Smooth muscle cell of the brain vasculature (primary cell): ENCODE measurements at places on chromosomes 4 and X.

DNA sequence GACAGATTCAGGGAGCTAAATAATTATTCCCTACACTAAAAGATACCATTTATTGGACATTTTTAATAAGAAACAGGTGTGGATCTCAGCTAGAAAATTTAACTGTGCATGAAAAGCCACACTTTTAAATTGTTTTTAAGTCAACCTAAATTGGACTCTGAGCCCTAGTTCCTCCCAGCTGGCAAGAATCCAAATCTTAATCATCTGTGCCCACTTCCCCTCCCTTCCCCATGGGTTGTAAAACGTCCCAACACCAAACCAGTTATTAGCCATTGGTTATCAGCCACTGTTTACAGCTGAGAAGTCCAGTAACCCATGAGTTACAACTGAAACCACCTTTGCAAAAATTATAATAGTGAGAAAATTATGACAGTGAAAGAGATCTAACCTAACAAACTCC, 125.6 kb upstream of the S100G start:
- no peak for DNase-seq

- DNase-seq, result no peak
Measured at GRCh38 chr4:16537926-16538325, 311.7 kb upstream of the TAPT1 start.

DNA sequence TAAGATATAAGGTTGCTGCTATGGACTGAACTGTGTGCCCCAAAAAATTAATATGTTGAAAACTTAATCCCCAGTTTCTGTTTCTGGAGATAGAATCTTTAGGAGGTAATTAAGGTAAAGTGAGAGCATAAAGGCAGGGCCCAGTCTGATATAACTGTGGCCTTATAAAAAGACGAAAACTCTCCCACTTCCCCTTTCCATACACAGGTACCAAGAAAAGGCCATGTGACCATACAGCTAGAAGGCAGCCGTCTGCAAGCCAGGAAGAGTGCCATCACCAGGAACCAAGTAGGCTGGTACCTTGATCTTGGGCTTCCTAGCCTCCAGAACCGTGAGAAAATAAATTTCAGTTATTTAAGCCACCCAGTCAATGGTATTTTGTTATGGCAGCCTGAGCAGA, 550.3 kb downstream of the SMARCA1 start:
- no peak for DNase-seq

DNA sequence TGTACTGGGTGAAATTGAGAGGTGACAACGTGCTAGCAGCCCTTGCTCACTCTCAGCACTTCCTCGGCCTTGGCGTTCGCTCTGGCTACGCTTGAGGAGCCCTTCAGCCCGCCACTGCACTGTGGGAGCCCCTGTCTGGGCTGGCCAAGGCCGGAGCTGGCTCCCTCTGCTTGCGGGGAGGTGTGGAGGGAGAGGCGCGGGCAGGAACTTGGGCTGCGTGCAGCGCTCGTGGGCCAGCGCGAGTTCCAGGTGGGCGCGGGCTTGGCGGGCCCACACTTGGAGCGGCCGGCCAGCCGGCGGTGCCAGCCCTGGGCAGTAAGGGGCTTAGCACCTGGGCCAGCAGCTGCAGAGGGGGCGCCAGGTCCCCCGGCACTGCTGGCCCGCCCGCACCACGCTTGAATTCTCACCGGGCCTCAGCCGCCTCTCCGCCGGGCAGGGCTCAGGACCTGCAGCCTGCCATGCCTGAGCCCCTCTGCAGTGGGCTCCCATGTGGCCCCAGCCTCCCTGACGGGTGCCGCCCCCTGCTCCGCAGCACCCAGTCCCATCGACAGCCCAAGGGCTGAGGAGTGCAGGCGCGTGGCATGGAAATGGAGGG, 249.5 kb upstream of the ETNPPL start:
- no peak for DNase-seq

DNA sequence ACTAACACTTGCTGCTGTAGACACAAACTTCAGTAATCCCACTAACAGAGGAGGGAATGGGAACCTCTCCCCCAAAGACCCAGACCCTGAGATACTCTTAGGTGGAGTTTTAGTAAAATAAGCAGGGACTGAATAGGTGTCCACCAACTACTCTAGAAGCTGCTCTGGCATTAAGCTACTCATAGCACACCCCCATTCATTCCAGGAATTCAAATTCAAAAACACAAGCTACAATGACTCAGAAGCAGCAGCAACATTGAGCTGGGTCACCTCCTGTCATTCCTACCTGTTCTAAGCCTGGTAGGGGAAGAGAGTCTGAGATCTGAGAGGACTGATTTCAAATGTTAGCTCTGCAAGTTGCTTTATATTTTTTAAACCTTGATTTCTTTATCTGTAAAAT, 135.4 kb upstream of the FRMPD4 start:
- DNase-seq, result no peak

- DNase-seq, result no peak
Measured at GRCh38 chrX:118948270-118948669, 26.1 kb upstream of the LONRF3 start.

GRCh38 chr4:98959411-98959810, 30.5 kb upstream of the EIF4E start:
- no peak for DNase-seq

DNA sequence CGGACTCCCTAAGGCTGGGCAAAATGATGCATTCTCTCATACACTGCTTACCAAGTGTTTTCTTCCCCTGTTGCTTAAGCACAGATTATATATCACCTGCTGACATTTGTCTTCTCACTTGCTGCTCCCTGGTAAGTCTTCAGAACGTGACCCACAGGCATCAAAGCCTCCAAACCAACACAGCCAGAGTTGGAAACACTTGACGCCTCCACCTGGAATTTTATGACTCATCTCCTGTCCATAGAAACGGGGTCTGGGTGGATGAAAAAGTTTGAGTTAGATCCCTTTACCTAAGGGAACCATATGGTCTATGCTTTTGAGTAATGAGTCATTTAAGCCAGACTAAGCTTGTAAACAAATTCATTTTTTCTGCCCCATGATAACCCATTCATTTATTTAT, 251.6 kb downstream of the USP46 start:
- no peak for DNase-seq

DNA sequence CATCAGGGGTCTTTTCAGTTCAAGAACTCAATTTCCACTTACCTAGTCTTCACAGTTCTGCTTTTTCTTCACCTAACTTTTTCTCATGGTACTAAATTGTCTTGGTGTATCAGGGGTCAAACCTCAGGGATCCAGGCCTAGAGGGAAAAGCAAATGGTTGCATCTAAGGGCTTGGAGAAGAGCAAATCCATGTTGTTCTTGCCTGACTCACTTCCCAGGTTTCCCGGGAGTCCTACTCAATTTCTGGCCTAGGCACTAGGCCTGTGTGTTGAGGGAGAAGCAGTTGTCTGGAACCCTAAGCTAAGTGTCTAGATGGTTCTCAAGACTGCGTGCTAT, 191.9 kb upstream of the STK26 start:
- DNase-seq, result no peak

DNA sequence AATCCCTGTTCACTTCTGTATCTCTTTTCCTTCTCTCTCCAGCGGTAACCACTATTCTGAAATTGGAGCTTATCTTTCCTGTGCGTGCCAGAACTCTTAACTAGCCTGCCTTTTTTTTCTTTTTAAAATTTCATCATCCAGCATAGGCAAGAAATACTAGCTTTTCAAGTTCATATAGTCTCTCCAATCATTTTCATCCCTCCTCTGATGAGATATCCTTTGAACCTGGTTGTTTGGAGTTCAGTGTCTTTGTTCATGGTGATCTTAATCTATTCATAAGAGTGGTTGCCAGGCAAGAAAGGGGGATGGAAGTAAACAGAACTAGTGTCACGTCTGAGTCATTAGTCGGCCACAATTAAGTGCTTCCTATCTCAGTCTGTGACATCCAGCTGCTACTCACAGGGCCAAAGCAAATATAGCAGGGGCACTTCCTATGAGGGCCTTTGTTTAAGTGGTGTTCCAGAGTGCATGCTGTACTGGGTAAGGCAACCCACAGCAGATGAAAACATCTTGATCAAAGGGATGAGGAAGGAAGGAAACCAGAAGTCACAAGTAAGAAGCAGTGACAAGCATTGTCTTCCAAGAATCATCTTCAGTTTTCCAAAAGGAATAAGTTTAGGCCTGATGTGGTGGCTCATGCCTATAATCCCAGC, 56.4 kb upstream of the XIAP start:
- no peak for DNase-seq

GRCh38 chr4:88690355-88690754, 7.3 kb downstream of the NAP1L5 start:
- DNase-seq, result no peak

- no peak for DNase-seq
Measured at GRCh38 chr4:14348506-14348905, 653.8 kb upstream of the CPEB2 start.

- peak; percentile 15 for DNase-seq
Measured at GRCh38 chr4:89158884-89159503, 47.7 kb downstream of the TIGD2 start.

DNA sequence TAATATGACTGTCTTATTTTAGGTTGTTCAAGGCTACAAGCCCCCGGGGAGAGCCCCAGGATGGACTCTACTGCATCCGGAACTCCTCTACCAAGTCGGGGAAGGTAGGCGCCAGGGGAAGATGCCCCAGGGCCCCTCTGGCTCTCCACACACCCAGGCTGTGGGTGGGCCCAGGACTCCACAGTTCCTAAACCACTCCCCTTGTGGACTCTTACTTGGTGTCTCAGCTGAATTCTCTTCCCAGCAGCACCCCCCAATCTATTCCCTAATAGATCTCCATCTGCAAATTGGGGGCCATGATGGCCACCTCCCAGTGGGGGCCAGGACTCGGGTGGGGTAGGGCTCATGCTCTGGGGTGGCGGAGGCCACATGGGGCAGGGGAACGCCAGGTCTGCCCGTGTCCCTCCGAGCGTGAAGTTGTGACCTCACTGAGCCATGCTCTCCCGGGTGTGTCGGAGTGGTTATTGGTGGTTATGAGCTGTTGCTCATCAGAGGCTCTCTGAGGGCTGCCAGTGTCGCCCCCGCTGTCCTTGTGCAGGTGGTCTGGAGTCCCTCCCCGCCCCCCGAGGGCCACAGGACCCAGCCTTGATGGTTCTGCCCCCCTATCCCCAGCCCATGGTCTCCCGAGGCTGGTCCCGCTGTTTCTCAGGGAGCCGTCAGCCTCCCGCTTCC, 11.2 kb upstream of the ADD1 start:
- no peak for DNase-seq

GRCh38 chrX:35244796-35245508, 302.4 kb downstream of the FAM47B start:
- DNase-seq, result no peak

- DNase-seq, result no peak
Measured at GRCh38 chr4:122548886-122549630, 71.8 kb downstream of the IL21 start.

GRCh38 chrX:40109288-40110008, 11.7 kb upstream of the BCOR start:
- DNase-seq, result no peak

DNA sequence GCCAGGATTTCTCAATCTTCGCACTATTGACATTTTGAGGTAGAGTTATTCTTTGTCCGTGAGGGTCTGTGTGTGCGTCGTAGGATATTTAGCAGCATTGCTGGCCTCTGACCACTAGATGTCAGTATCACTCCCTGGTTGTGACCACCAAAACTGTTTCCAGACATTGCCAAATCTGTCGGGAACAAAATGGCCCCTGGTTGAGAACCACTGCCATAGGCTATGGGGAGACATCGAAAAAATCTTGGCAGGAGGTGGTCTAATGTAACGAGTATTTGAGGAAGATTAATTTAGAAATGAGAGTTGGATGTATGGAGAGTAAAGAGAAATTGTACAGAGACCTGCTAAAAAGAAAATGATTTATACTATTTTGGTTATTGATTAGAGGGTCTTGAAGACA, 108.4 kb downstream of the DOCK11 start:
- peak; percentile 21 for DNase-seq

DNA sequence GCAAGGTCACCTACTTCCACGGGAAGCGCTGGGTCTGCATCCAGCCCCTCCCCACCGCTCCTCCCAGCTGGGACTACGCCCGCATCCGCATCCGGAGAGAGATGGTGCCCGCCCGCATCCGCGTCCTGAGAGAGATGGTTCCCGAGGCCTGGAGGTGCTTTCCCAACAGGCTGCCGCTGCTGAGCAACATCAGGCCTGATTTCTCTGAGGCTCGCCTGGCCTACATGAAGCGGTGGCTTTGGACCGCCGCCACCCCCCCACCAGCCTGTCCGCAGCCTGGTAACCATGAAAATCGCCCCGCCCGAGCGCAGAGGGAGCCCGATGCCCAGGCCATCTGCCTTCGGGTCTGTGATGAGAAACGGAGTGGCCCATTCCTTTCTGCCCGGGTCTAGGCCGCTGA, 18.1 kb downstream of the CLTRN start:
- no peak for DNase-seq

DNA sequence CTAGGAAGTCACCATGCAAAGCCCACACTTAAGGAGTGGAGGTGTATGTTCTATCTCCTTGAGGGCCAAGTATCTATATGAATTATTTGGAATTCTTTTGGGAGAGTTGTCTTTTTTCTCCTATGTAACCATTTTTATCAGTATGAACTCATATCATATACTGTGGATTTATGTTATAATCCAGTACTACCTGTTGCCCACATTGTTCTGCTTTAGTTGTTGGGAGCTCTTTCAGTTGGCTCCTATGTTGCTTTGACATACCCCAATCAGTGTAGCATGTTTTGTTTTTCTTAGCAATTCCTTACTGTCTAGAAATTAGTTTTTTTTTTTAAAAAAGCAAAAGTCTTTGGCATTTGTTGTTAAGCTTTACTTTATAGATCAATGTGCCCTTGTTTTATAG, 13.0 kb downstream of the UCHL1 start:
- DNase-seq, result no peak

DNA sequence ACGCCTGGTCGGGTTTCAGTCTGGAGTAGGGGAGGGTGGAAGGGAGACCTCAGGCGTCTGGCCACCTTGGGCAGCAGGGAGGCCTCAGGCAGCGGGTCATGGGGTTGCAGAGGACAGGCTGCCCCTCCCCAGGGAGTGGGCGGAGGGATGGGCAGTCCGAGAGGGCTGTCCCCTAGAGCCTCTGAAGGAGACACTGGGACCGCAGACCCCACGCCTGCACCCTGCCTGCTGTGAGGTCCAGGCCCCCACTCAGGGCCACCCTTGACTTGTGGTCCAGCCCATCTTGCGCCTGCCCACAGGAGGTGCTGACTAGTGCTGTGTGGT, 16.5 kb downstream of the FGFRL1 start:
- DNase-seq, result no peak

DNA sequence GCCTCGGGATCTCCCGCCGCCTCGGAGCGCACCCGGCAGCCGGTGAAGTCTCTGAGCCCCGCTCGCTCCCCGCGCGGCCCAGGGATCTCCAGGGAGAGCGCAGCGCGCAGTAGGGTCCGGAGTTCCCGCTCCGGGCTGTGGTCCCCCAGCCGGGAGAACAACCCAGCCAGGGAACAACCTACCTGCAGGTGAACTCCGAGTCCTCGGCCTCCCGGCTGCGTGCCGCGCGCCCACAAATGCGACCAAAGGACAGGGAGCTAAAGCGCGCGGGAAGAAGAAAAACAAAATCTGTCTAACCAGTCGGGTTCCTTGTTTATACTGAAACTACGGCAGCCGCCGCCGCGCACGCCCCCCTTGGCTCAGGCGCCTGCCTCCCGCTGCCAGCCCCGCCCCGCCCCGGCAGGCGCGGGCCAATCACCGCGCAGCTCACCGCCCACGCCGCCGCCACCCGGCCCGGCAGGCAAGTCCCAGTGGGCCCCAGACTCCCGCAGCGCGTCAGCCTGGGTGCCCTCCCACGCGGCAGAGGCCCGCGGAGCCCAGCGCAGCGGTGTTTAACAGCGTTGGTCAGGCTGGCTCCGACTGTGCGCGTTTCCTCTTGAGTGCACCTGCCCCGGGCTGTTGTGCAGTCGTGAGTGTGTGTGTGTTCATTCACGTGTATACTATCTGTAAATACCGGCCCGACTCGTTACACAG, at the start of gene RASGEF1B:
Gene RASGEF1B, minus strand, starts transcription at position 320 of the 693 bp plus-strand sequence. CDS start 12,399 bp downstream, outside the sequence.
- DNase-seq, result no peak
